T1000 (cell line): ENCODE measurements at places on chromosomes 2 and 18.

- no peak for DNase-seq
These were observed 169.7 kb upstream of the LINC00305 start for GRCh38 chr18:64318547-64318946.

- DNase-seq = no peak
These were observed 125.0 kb downstream of the CACNB4 start for GRCh38 chr2:151973901-151974199.

GRCh38 chr18:295756-296490, 28.1 kb upstream of the THOC1 start:
- no peak for DNase-seq

GRCh38 chr2:200302940-200303727, 3.4 kb upstream of the SPATS2L start:
- DNase-seq = no peak

- DNase-seq = no peak
These were observed 71.7 kb upstream of the CDH2 start for GRCh38 chr18:28248653-28249052.

GRCh38 chr2:3491306-3491705, 28.0 kb downstream of the ADI1 start:
- no peak for DNase-seq

DNA sequence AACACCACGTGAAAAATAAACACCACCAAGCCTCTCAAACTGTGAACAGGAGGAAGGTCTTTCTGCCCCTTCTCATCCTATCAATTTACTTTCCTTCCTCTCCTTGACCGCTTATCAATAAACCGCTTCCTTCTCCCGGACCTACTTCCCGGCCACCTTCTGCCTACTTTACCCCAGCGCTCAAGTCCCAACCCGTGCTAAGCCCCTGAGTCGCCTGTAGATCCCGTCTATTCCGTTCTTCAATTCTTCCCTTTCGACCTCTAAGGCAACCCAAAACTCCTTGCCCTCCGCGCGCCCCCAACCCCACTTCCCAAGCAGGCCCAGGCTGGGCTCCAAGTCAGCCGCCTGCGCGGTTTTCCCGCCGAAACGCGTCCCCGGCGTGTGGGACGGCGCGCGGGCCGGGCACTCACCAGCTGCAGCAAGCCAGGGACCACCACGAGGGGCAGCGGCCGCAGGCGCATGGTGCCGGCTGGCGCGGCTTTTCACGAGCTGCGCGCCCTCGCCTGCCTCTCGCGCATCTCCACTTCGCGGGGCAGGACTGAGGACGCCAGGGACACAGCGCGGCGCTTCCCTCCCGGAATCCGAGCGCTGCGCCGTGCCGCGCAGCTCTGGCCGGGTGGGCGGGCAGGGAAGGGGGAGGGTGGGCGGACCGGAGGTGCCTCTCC, at the start of gene NXPH2:
TSS of gene NXPH2 (minus strand) at position 610 of the 665 bp plus-strand sequence. CDS start at position 461, 149 bp downstream.
- DNase-seq = no peak

DNA sequence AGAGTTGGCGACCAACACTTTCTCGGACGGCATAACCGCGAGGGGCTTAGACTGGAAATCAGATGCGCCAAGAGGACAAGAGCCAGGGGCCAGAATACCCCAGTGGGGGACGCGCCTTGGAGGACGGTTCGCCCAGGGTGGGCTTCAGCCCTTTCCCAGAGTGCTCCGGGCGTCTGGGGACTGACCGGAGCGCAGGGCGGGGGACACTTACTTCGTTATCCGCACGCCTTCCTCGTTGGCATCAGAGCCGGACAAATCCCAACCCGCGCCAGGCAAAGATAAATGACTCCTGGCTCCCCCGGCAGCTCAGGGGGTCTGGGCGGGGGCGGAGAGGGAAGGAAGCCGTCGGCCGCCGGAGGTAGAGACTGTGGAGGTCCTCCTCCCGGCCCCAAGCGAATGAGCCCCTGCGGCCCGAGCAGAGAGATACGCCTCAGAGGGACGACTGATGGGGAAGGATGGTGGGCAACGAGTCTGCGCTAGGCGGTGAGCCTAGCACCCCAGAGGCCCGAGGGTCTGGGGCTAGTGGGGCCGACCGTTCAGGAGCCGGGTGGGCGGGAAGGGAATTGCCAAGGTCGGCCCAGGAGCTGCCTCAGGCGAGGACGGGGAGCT, 4.7 kb upstream of the SATB2 start:
- no peak for DNase-seq

GRCh38 chr18:78528411-78529258, 451.0 kb upstream of the SALL3 start:
- no peak for DNase-seq

DNA sequence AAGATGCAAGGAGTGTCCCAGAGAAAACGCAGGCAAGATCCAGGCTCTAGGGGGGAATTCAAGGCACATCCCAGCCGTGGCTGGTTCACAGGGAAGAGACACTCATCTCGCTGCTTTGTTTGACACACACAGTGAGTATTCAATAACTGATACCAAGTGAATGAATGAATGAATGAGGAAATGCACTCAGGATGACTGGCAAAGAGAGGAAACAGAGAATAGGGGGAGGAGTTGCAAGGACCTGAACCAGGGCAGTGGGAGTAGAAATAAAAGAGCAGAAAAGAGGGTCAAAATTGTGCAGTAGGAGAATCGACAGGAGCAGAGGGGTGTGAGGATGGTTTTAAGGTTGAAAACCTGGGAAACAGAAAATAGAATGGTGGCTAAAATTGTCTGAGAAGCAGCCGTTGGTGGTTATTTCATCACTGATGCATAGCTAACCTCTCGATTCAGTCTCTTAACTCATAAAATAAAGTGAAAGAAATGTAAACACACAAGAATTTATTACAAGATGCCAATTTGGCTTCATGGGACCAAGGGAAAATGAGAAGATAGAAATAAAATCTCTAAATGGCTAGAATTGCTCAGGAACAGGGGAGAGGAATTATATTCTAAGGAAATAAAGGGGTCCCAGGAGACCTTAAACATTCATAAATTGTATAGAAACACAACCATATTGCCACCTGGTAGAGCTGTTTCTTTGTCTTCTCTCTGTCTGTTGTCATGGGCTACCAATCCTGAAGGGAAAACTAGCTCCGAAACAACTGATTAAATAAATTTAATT, 63.9 kb upstream of the PHLPP1 start:
- no peak for DNase-seq

DNA sequence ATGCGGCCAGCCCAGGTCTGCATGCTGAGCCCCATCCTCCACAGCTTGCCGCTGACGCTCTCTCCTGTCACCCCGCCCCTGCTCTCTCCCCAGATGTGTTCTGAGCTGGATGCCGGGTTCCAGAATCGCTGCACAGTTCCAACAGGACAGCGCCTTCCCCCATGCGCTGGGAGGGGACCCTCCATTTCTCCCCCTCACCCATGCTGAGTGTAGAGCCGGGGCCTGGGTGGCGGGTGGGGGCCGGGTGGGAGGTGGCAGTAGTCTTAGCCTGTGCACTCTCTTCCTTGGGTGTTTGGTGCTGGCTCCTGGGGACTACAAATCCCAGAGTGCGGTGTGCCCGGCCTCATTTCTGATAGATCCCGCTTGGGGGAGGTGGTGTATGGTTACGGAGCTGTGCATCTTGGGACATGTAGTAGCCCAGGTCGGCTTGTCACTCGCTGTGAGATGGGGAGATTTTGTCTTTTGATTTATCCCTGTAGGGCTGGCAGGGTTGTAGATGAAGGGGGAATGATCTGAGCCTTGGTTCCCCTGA, 6.8 kb downstream of the DNAJB2 start:
- no peak for DNase-seq

DNA sequence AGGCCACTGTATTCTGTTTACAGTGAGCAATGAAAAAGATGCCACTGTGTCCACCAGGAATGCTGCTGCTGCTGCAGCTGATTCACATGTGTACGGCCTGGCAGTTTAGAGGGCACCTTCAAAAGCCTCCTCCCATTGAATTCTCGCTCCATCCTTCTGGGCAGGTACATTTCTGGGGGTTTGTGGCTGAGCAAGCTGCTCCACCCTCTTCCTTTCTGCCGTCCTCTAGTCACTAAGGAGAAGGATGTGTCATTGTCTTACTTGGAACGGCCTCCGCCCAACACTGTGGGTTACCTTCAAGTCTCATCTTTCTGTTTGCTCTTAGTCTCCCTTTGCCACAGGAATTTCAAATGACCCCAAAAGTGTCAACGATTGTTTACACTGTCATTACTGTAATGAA, 182.0 kb downstream of the ZBTB7C start:
- no peak for DNase-seq

GRCh38 chr18:8969639-8970390, 132.7 kb upstream of the NDUFV2 start:
- DNase-seq = no peak
